ENCODE measurements at places on chromosomes 5 and 9. TPM values are rescaled to one million over a fixed set of nuclear protein-coding genes. Genes with fewer than 3 reads are reported as not detected.

The ORM2 gene
- total RNA-seq = not detected

The PGM5 gene
- total RNA-seq = 151 TPM

The PLAC8L1 gene
- not detected for total RNA-seq

The NNT gene
- total RNA-seq = 563 TPM

The CAMK4 gene
- total RNA-seq = 0.11 TPM

The OR1Q1 gene
- total RNA-seq = not detected

The ZNF483 gene
- 4.2 TPM for total RNA-seq

The OR2K2 gene
- not detected for total RNA-seq

The ITK gene
- 0.51 TPM for total RNA-seq

- no peak for DNase-seq
Measured at GRCh38 chr5:55800924-55801323, 50.2 kb upstream of the IL31RA start.

DNA sequence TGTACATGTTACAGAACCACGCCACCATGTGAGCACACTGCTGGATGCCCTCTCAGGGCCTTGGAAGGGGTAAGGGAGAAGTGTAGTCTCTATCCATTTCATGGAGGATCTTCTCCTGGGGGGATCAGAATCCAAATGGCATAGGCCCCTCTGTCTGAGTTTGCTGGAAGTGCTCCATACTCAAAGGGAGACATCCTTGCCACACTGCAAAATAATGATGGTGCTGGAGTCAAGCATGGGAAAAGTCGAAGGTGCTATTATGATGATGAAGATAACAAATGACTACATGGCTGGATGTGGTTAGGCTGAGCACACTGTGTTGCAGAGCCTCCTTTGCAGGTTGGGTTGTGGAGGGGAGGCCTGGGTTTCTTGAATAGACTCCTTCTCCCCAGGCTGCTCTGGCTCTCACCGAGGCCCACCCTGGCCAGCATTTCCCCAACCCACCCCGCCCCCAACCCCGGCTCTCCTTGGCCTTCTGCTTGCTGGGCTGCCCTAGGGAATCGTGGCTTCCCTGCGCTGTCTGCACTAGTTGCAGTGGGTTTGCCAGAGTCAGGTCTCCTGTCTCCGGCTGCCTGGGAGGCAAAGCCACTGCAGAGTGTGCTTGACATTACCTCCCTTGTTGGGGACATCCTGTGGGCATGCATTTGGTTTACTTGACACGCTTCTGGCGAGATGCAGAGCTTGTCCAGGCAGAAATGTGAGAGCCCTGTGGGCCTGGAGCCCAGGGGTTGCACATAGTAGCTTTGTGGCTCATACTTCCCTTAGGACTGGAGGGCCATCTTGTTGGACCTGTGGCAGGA, 3.0 kb downstream of the MVB12B start:
- peak; percentile 72 for DNase-seq

DNA sequence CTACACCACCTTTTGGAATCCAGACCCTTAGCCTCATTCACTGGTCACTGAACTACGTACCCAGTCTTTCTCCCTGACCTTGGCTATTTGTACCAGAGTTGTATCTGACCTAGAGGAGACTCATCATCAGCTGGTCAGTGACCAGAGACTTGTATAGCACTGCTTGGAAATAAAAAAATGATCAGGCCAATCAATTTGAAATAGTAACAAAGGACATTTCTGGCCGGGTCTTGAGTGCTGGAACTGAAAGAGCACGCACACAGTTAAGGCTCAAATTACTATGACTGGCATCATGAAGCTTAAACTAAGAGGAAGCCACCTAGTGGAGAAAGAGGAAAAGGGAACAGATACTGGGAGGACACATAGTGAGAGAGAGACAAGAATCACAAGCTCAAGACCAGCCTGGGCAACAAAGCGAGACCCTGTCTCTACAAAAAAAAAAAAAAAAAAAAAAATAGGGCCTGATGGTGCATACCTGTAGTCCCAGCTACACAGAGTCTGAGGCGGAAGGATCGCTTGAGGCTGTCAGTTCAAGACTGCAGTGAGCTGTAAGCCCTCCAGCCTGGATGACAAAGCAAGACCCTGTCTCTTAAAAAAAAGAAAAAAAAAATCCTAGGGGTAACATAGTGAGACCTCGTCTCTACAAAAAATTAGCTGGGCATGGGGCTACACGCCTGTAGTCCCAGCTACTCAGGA, 12.8 kb upstream of the SRP19 start:
- no peak for DNase-seq

- DNase-seq = no peak
Measured at GRCh38 chr5:62718324-62718723, 139.7 kb downstream of the LRRC70 start.

DNA sequence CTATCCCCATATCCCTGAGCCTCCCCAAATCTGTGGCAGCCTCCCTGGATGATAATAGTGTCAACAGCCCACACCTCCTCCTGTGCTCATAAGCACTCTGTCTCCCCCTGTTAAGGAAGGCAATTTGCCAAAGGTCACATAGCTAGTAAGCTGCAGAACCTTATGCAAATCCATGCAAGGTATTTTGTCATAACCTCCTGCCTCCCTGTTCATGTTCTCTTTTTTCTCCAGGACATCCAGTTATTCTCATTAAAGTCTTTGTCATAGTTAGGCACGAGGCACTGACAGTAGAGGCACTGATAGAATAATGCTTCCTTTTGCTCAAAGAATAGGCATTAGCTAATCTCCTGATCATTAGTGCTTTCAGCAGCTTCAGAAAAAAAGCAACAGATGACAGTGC, 10.2 kb upstream of the AUH start:
- no peak for DNase-seq

DNA sequence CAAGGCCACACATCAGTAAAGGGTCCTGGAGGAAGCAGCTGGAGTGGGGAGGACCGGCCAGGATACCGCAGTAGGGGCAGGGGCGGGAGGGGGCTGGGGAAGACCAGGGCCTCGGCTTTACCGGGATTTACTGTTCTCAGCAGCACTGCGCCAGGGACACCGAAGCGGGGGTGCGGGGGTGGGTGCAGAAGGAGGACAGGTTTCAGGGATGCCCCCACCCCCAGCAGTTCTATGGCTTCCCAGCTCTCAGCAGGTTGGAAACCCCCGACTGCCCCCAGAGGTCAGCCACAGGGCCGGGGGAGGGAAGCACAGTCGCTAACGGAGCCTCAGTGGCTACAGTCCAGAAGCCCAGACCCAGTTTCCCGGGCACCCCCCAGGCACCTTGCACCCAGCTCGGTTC, 21.3 kb downstream of the NR5A1 start:
- DNase-seq = peak; percentile 39

DNA sequence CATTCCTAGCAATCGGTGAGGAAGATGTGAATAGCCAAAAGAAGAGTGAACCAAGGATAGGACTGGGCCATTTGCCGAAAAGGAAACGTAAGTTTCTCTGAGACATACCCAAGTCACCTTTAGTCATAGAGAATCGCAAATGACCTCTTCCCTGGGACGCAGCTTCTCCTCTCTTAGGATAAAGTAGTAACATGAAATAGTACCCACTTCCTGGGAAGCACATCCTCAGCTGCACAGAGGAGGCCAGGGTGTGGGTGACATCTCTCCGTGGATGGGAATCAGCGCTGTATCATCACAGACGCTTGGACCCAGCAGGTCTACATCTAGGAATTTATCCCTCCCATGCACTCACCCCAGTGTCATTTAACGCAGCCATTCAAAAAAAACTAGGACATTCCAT, 120.9 kb upstream of the PHYKPL start:
- DNase-seq = no peak

DNA sequence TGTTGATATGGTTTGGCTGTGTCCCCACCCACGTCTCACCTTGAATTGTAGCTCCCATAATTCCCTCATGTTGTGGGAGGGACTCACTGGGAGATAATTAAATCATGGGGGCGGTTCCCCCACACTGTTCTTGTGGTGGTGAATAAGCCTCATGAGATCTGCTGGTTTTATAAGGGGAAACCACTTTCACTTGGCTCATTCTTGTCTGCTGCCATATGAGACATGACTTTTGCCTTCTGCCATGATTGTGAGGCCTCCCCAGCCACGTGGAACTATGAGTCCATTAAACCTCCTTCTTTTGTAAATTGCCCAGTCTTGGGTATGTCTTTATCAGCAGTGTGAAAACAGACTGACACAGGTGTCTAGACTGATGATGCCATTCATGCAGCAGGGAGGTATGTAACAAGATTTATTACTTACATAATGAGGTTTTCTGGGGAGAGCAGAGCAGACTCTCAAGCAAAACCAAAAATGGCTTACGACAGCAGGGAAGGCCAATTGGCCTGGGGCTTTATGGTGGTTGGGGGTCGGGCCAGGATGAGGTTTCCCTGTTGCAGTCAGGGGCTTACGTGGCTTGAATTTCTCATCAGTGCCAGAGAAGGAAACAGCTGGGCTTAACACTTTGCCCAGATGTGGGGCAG, 9.5 kb upstream of the COMMD10 start:
- DNase-seq = no peak

DNA sequence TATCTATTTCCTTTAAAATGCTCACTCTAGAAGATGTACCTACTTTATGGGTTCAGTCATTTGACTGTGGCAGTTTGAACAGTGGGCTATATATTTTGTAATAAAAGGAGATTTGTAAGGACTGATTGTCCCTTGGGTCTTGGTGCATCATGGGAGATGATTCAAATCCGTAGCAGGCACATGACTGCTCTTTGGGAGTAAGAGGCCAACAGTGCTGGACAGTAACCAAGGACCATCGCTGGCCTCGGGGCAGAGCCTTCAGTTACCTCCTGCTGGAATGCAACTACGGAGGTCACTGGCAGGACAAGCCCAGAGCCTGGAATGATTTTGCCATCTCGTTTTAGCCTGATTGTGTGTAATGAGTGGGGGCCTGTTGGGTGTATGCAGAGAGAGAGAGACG, 7.0 kb upstream of the MAMDC2 start:
- no peak for DNase-seq

- no peak for DNase-seq
Measured at GRCh38 chr5:59130431-59130830, 547.6 kb downstream of the RAB3C start.

GRCh38 chr5:76601470-76601869, 21.7 kb downstream of the F2RL2 start:
- no peak for DNase-seq

- DNase-seq = no peak
Measured at GRCh38 chr5:178349625-178350353, 117.2 kb upstream of the PHYKPL start.

DNA sequence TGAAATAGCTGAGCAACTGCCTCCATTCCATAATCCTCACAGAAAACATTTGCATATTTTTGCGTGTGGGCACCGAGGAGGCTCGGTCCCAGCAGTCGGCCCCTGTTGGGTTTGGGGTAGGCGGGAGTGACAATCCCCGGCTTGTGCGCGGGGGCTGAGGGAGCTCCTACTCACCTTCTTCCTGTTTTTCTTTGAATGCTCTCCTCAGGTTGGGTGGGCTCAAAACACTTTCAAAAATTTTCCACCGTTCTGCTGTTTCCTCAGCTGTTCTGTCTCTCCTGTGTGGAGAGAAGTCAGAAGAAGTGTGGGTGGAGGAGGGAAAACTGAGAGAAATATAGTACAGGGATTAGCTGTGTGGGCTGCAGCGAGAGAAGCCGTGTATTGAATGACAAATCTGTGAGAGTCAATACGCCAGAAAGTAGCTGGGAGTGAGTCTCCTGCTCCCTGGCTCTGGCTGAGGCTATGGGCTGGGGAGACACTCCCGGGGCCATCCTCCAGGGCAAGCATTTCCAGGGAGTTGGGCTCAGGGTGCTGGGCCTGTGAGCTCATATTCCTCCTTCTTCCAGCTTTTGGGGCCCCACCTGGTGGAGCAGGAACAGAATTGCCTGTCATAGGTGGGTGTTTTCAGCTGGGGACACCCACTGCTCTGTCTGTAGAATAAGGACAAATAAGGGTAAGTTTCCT, 84.7 kb downstream of the CMYA5 start:
- DNase-seq = no peak

GRCh38 chr5:169354921-169355320, 54.0 kb upstream of the SLIT3 start:
- no peak for DNase-seq

DNA sequence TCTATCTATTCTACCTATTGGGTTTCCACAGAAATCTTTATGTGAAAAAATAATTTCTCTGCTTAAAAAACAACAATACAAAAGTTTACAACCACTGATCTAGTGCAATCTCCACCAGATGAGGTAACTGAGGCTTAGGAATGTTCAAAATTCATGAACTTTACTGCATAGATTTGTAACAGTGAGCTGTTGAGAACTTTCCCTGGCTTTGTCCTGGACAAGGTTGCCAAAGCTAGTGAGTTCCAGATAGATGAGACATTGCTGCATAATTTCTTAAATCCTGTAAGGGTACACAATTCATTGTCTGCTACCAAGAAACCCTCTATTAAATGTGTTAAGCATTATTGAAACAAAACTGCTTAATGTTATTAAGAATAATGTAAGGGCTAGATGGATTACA, 102.7 kb downstream of the OSMR start:
- no peak for DNase-seq

GRCh38 chr5:10768328-10768899, 7.4 kb upstream of the DAP start:
- no peak for DNase-seq

GRCh38 chr5:174723315-174723978, 935 bp upstream of the MSX2 start:
- DNase-seq = no peak

GRCh38 chr5:36870399-36871040, 6.0 kb upstream of the NIPBL start:
- no peak for DNase-seq

DNA sequence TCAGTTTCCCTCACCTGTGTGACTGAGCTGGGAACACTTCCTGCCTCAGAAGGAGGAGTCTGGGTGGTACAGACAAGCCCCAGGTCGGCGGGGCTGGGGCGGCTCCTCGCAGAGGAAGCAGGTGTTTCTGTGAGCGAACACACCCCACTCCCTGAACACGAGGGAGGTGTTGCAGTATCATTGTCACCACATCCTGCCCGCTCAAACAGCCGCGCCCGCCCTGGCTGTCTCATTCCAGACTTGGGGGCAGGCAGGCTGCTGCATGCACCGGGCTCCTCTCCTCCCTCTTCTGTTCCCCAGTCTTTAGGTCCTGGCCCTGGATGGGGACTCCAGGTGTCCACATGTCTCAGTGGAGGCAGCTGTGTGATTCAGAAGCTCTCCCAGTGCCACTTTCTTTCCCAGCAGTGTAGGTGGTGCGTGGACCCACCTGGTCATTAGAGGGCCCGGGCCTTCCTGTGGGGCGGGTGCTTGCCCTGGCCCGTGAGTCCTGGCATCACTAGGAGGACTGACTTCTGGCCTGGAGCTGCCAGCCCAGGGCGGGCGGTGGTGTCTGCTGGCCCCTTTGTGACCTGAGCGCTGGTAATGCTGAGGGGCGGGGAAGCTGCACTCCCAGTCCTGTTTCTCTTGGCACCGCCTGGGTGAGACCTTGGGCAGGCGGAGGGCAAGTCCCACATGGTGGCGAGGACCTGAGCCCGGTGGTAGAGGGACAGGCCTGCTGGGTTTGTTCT, 18.3 kb upstream of the PHYHD1 start:
- DNase-seq = no peak

DNA sequence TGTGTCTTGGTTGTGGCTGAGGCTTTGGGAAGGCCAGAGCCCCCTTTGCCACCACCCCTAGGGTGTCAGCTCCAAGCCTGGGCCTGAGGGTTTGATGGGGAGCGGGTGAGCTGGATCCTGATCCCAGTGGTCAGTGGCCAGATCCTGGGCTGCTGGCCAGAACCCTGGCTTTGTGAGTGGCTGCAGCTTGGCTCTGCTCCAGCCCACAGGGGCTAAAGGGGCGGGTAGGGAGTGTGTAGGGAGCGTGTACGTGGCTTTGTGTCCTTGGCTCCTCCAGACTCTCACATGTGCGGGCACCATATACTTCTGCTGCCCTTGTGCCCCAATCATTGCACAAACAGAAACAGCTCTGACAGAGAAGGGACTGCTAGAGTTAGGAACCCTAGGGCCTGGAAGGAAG, 1.2 kb upstream of the IL11RA start:
- DNase-seq = no peak

All from Right ventricle myocardium inferior (tissue), 1 donor.